Stimulated activated CD8-positive, alpha-beta memory T cell treated with anti-CD3 and anti-CD28 coated beads, Interleukin-7, amount 100 ng/mL, for 1 hour (primary cell): ENCODE measurements at places on chromosomes 11 and 22.

GRCh38 chr22:47919001-47919441, 1156.6 kb downstream of the TBC1D22A start:
- no peak for DNase-seq

DNA sequence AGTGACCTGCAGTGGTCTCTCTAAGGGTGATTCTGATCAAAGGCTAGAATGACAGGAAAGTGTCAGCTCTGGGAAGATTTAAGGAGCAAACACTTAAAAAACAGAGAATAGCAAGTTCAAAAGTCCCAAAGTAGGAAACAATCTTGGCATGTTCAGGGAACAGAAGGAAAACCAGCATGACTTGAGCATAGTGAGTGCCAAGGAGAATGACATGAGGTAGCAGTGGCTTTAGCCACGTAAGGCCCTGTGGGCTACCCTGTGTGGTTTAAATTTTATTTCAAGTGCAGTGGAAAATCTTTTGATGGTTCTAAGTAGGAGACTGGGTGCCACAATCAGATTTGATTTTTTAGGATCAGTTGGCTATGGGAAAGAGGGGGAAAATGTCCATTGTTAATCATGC, 149.4 kb downstream of the WNT11 start:
- DNase-seq: no peak

DNA sequence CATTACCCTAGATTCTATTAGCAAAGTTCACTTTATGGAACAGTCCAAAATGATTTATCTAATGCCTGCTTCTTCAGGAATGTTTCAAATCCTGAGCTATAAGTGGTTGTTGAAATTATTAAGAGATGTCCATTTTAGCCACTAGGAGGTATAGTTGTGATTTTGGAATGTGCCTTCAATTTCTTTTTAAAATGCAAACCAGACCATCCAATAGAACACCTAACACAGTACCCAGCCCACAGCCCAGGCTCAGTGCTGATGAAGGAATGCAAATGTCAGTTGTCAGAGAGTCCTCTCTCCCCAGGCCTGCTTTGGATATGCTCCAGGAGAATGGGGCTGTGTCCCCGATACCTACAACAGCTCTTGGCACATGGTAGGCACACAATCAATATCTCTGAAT, 85.8 kb upstream of the E2F8 start:
- no peak for DNase-seq

DNA sequence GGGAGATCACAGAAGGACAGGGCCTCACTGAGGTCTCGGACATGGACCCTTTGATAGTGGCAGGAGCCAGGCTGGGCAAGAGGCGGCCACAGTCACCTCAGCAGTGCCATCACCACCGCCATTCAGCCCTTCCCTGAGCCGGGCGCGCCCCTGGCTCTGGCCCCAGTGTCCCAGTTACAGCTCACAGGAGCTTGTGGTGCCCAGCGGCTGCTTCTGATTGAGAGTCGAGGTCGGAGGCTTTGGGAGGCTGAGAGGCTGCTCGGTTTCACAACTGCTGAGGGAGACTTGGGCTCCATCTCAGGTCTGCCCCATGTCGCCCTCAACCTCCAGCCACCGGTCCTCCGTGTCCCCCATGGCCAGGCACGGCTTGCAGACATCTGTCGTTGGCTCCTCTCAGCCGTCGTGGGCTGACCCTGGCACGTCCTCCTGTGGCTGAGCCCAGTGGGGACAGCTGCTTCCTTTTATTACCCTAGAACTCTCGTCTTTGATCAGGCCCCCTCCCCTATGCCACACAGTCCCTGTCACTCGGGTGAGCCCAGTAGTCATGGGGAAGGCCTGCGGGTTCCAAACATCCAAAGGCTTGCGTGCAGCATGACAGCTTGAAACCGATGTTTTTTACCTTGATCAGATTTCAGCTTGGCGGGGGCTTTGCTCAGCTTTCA, 28.4 kb upstream of the PPP6R3 start:
- DNase-seq: no peak

DNA sequence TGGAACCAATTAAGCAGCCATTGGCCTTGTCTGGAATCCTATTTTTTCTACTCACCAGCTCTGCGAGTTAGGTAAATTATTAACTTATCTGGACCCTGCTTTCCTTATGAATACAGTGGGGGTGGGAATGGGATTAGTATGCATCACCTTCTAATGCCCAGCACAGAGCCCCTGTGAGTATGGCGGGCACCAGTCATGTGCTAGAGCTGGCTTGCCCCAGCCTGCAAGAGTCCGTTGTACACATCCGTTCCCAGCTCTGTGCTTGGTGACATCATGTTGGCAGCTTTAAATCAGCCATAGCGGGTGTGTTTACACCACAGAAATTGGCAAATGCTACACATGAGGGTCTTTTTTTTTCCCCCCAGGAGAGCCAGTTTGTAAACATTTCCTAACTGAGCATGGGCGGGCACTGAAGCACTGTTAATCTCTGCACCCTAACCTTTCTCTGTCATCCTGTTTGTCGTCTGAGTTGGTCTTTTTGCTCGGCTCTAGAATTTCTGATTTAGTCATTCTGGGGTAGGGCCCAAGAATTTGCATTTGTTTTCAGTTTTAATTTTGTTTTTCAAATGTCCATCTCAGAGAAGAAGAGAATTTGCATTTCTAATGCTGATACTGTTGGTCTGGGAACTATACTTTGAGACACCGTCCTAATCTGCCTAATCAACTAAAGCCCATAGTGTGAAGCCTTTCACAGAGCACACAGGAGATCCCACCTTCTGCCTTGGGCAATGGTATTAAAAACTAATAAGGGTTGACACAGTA, 130.3 kb upstream of the TBCEL start:
- no peak for DNase-seq

DNA sequence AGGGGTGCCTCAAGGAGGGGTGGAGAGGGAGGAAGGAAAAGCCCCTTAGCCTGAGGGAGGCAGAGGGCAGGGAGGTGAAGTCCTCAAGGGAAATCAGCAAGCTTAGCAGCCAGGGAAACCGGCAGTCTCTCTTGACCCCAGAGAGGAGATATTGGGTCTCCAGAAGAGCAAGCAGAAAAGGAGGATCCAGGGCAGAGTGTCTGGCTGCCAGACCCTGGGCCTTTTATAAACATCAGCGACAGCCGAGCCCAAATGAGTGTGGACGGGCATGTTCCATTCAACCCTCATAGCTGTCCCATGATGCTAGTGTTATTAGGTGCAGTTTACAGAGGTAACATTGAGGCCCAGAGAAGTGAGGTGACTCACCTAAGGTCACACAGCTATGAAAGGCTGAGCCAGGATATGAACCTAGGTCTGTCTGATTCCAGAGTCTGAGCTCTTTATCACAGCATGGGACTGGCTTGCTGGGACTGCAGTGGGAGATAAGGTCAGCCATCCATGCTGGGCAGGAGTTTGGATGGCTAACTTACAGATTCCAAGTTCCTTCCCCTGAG, 9.3 kb downstream of the PRDM11 start:
- no peak for DNase-seq

DNA sequence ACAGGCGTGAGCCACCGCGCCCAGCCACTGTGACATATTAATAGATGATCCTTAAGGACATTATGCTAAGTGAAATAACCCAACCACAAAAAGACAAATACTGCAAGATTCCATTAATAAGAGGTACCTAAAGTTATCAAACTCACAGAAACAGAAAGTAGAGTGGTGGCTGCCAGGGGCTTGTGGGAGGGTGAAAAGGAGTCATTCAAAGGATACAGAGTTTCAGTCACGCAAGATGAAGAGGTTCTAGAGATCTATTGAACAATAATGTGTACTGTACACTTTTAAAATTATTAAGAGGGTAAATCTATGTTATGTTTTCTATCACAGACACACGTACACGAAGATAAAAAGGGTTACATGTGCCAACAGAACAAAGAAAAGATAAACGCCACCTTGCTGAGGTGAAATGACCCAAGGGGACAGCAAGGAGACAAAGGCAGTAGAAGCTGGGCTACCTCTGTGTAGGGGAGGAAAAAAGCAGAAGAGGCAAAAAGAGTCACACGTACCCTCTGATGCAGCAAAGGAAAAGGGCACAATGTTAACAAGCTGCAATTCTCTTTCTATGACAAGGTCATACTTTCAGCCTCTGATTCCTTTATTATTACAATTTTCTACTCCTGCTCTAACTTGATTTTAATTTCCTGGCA, 65.3 kb downstream of the AMBRA1 start:
- DNase-seq: no peak

DNA sequence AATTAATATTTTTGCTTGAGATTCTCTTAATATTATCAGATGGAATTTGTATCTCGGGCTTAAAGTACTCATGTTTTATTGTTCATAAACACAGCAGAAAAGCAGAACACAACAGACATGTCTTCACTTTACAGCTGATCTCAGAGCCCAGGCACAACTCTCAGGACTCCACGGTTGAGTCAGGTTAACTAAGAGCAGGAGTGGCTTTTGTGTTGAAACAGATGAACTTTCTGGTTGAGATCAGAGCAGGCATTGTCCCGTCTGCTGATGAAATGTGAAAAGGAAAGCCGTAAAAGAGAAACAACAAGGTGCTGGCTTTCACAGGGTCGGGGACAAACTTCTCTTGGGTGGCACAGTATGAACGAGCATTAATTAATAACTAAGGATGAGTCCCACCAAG, 49.0 kb downstream of the JHY start:
- no peak for DNase-seq

GRCh38 chr11:16034074-16034473, 322.3 kb downstream of the SOX6 start:
- no peak for DNase-seq

DNA sequence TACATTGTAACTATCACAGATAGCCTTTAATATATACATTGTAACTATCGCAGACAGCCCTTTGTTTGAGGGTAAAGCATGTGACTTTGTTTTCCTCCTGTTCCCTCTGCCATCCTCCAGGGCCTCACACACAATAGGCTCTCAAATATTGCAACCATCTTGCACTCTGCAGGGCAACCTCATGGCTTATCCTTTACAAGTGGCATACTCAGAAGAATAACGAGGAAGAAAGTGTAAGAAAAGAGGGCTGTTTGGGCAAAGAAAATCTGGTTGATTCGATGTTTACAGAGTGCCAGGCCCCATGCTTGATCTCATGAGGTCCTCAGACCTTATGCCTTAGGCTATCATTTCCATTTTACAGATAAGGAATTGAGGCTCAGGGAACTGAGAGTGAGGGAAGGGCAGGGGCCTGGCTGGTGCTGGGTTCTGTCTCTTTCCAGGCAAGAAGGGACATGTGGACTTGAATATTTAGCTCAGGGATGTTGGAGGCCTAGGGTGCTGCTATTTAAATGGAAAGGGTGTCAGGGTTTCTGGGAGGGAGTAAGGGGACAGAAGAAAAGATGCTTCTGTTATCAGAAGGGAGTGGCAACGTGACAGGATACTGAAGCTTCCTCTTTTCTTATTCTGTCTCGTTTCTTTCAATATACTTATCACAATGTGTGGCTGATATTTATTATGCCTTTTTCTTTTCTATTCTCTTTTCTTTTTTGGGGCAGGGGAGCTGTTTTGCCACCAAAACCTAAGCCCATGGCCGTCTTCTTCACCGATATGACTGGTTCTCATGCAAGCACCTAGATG, 1.1 kb upstream of the SAMM50 start:
- DNase-seq: no peak
